ENCODE measurements at places on chromosomes 1 and 21.

GRCh38 chr1:168279253-168279652 is 1.4 kb upstream of the TBX19 start:
- no peak for DNase-seq

DNA sequence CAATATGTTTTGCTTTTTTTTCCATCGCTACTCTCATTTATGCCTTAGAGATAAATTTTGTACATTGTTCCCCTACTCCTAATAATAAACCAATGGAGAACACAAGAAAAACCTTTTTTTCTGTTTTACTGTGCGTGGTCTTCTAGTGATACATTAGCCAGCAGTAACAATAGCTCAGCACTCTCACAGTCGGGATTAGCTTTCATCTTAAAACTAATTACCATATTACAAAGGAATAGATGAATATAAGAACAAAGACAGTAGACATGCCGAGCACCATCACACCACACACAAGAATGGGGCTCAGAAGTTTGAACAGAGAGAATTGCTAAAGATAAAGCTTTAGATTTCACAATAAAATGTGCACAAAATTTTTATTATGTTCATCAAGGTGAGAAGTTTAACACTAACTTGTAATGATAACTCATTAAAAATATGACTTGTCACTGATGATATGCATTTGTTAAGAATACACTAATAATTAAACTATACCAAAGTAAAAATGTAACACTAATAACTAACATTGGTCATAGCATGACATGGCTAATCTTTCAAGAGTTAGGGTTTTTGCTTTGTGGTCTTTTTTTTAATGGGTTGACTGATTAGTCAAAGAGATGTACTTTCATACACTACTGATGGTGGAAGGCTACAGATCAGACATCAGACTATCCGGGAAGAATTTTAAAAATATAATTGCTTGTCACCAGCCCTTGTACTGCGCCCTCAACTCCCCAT is 61.8 kb downstream of the EXTL2 start:
- no peak for DNase-seq

- no peak for DNase-seq
These were observed 114.2 kb downstream of the BCAR3 start for GRCh38 chr1:93567255-93567918.

DNA sequence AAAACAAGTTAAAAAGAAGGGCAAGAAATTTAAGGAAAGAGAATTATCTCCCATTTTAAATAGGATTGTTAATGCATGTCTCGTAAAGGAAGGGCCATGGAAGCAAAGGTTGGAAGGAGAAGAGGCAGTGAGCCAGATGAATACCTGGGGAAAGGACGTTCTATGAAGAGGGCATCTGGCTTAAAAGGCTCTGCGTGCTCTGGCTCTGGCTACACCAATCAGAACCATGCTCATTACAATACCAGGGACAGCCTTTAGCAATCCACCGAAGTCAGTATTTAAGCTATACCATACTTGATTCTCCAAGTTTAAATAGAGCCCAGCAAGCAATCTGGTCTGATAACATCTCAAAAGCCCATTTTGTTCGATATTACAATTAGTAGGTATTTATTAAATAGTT is 58.5 kb upstream of the C1orf87 start:
- no peak for DNase-seq

DNA sequence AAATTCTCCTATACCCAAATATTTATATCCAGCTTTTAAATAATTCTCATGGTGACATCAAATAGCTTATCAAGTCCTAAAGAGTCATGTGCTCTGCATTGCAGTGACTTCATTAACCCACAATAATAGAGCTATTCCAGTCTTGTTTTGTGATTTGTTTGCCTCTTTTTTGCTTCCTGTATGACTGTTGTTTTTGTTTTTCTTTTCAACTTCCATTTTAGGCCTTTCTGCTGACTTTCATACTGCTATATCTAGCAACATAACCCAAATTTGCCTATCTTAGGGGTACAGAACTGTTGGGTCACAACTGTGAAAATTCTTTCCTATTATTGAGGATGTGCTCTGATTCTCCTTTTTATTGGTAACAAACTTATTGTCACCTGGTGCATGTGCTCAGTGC is 30.3 kb downstream of the SPATA17 start:
- no peak for DNase-seq

DNA sequence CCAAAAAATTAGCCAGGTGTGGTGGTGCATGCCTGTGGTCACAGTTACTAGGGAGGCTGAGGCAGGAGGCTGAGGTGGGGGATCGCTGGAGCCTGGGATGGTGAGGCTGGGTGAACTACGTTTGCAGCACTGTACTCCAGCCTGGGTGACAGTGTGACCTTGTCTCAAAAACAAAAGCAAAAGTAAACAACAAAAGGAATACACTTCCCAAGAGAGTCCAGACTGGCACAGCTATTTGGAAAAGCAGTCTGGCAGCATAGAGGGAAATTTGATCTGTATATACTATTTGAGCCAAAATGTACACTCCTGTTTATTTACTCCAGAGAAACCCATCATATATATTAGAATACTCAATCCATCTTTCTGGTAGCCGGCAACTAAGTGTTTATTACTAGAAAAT is 107.0 kb upstream of the HMCN1 start:
- no peak for DNase-seq

- DNase-seq = no peak
These were observed 3.5 kb upstream of the FCMR start for GRCh38 chr1:206925106-206925736.

- no peak for DNase-seq
These were observed 553 bp upstream of the SLC30A2 start for GRCh38 chr1:26046246-26047095.

DNA sequence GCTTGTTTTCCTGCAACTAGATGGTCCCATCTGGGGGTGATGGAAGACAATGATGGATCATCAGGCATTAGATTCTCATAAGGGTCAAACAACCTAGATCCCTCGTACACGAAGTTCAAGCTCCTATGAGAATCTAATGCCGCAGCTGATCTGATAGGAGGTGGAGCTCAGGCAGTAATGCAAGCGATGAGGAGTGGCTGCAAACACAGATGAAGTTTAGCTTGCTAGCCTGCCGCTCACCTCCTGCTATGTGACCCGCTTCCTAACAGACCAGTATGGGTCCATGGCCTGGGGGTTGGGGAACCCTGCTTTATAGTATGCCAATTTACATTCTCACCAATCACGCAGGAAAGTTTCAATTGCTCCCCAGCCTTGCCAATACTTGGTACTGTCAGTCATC is 37.5 kb downstream of the TLR5 start:
- DNase-seq = no peak

- DNase-seq = no peak
These were observed 99.7 kb downstream of the LAMC2 start for GRCh38 chr1:183285746-183286145.

DNA sequence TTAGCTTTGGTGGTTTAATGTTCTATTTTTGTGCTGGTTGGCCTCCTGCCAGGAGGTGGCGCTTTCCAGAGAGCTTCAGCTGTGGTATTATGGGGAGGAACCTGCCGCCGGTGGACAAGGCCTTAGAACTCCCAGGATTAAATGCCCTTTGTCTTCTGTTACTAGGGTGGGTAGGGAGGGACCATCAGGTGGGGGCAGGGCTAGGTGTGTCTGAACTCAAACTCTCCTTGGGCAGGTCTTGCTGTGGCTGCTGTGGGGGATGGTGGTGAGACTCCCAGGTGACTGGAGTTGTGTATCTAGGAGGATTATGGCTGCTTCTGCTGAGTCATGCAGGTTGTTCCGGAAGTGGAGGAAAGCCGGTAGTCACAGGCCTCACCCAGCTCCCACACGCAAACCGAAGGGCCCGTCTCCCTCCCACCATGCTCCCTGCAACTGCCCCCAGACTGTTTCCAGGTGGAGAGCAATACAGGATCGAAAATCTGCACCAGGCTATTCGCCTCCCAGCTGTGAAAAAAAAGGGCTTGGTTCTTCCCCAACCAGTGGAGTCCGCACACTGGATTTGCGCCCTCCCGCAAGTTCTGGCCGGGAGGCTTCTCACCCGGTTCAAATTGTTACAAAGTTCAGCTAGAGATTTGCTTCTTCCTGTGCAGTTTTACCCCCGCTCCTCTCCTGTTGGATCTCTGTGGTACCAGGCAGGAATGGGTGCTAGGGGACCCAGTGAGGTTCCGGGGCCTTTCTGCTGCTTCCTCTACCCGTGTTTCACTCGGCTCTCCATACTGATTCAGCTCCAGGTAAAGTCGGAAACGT is 220.5 kb downstream of the CENPF start:
- DNase-seq = no peak

DNA sequence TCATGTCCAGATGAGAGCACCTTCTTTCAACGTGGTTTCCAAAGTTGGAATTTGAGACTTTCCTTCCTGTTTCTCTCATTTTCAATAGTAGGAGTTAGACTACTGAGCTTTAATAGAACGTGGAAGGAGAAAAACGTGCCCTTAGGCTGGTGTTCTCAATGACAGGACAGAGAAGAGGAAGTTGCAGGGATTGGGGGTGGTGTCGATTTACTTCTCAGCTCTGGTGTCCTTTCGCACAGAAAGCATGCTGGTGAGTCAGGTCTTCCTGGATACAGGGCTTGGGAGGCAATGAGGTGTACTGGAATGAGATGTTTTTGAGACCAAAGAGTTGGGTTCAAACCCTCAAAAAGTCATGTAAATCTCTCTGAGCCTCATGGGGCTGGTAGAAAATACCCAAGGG is 67.1 kb downstream of the HIVEP3 start:
- no peak for DNase-seq

DNA sequence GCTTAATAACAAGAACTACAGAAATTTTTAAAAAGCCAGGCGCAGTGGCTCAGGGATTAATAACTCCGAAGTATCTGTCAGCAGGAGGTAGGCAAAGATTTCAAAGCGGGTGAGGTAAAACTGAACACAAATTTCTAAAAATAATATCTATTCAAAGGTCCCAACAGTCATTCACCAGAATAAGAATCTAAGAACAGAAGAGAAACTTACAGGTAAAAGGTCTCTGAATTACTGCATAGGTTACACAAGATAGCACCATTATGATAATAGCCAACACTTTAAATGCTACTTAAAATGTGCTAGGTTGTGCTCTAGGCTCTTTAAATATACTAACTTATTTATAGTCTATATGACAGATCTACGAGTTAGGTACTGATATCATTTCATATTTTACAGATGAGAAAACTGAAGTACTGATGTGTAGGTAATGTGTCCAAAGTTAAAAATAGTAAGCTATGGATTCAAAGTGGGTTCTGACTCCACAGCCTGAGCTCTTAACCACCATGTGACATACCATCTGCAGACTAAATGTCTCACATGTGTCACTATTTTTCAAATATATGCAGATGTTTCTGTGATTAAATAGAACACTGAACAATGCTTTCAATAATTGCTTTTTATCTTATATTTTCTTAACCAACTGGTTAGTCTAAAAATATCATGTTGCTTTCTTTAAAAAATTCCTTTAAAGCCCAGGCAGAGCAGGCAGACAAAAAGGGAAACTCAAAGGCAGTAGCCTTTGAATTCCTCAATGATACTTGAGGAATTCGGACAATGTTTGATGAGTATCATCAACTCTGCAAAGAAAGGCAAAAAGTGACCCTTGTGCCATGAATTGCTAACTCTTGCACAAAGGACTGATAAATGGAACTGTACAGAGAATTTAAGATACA is 80.5 kb upstream of the TTC39A start:
- DNase-seq = no peak

DNA sequence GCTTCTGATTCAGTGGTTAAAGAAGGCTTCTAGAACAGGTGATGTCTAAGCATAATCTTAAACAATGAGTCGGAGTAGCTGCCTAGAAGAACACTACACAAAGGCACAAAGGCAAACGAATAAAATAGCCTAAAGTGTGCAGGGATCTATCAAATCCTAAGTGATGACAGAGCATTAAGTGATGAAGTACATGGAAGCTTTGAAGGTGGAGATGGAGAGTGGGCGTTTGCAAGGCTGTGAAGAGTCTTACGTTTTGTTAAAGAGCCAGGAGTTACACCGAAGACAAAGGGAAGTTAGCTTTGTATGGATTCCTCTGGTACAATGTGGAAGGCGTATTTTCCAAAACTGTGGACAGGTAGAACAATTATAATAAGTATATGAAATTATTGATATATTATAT is 270.6 kb downstream of the NEGR1 start:
- no peak for DNase-seq

DNA sequence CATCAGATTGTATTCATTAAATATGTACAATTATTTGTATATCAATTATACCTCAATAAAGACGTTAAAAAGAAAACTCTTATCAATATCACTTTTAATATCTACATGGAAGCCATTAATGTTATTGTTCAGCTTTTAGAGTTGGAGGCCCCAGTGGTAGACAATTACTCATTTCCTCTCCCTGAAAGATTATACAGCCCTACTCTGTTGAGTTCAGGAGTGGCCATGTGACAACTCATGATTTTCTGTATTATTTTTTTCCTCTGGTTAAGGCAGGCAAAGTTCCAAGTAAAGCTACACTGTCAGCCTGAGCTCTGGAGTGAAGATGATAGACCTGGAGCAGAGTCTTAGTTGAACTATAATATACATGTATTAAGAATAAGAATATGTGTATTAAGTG is 247.9 kb upstream of the B3GALT2 start:
- DNase-seq = no peak

GRCh38 chr1:6222636-6223035 is 13.1 kb downstream of the ICMT start:
- no peak for DNase-seq

GRCh38 chr21:42997053-42997452 is 22.7 kb downstream of the PKNOX1 start:
- no peak for DNase-seq

GRCh38 chr1:116440731-116441130 is 67.7 kb downstream of the ATP1A1 start:
- DNase-seq = no peak

GRCh38 chr1:226603022-226603857 is 54.7 kb downstream of the STUM start:
- no peak for DNase-seq

GRCh38 chr1:198391393-198392020 is 149.0 kb downstream of the ATP6V1G3 start:
- DNase-seq = no peak

- DNase-seq = no peak
These were observed 185.8 kb downstream of the MRPL39 start for GRCh38 chr21:25421321-25422028.

DNA sequence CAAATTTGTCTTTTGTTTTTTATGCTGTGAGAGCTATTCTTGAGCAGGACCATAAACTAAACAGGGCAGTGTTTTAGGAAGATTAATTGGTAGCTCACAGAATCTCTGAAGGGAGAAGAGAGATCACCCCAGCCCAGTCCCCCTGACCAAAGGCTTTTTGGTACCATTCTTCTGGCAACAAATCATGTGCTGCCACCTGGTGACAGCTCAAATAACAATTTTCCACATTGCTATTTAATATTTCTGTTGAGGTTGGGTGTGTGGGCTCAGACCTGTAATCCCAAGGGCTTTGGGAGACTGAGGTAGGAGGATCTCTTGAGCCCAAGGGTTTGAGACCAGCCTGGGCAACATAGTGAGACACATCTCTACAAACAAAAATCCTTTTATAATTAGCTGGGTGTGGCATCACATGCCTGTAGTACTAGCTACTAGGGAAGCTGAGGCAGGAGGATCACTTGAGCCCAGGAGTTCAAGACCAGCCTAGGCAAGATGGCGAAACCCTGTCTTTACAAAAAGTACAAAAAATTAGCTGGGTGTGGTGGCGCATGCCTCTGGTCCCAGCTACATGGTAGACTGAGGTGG is 2.2 kb upstream of the TESK2 start:
- DNase-seq = peak; percentile 32
